ENCODE measurements at places on chromosomes 3 and 15.

- no peak for DNase-seq
Measured at GRCh38 chr3:125148836-125149235, 63.7 kb downstream of the SLC12A8 start.

- DNase-seq: no peak
Measured at GRCh38 chr3:126760541-126760940, 56.5 kb downstream of the CHCHD6 start.

GRCh38 chr3:101879102-101879501, 29.8 kb downstream of the NFKBIZ start:
- DNase-seq: no peak

DNA sequence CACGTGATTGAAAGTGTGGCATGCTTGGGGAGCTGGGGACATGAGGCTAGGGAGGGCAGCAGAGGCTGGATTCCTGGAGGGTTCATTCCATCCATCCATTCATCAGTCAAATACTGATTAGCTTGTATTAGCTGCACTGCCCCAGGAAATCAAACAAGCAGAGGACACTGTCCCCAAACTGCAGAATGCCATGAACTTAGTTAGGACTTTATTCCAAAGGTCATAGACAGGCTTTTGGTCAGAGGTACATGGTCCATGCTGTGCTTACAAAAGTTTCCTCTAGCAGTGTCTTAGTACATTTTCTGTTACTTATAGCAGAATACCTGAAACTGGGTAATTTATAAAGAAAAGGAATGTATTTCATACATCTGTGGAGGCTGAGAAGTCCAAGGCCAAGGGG, 47.7 kb downstream of the LMCD1 start:
- no peak for DNase-seq

GRCh38 chr3:42265059-42265991, 660 bp downstream of the CCK start:
- no peak for DNase-seq
